Foreskin keratinocyte (primary cell): ENCODE measurements at places on chromosomes 3 and 15. TPM values are rescaled to one million over a fixed set of nuclear protein-coding genes. Genes with fewer than 3 reads are reported as not detected.
A peak's percentile ranks its signal among the peaks of the same experiment; 100 is the strongest.

The ANKRD34C gene
- total RNA-seq, result not detected in 2 replicates

GRCh38 chr3:124296406-124296805 is 304.5 kb upstream of the ROPN1 start:
- DNase-seq, result no peak

DNA sequence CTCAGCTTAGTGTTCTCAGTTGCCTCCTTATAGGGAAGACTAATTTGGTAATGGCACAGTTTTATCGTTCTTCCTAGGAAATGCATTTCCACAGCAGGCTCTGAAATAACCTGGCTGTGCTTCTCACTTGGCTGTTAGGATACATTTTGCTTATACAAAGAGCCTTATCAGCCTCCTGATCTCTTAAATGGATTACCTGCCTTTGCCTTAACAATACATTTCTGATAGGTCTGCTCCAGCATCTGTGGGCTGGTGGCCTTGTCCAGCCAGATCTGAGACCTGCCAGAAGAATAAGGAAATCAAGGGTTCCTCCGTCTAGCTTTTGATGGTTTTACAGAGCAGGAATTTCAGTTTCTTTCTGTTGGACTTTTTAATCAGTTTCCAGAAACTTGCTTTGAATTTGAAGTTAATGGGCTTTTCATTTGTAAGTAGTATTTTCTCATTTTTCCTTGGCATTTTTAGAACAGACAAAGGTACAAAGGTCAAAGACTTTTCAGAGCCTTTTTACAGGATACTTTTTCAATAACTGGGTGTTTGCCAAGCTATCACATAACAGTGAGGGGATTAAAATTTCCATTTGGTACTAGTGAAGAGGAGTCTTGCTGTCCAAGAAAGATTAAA is 116.3 kb downstream of the AKAP13 start:
- no peak for DNase-seq

DNA sequence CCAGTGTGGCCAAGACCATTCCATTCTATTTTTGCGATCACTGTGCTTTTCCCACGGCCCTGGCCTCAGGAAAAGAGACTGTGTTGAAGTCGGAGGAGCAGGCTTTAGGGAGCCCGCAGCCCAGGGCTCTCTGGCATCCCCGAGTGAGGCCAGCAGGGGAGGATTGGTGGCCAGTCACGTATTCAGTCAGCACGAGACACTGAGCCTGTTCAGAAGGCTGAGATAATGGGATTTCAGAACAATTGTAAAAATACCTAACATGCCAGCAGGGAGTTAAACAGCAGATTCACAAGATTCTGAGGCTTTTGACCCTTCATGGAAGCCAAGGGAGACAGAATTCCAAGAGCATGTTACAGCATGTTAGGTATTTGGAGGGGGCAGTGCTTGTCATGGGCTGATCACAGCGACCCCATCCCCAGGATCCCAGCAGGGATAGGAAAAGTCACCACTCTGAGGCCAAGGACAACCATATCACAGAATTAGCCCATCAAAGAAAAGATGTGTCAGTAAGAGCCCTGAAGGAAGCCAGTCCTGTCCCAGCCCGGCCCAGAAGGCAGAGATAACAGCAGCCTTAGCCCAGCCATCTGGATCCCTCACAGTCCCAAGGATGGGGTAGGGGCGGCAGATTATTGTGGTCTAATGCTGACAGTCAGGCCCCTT is 40.6 kb downstream of the AMOTL2 start:
- no peak for DNase-seq

GRCh38 chr3:22236490-22237270 is 485.7 kb upstream of the ZNF385D start:
- no peak for DNase-seq

DNA sequence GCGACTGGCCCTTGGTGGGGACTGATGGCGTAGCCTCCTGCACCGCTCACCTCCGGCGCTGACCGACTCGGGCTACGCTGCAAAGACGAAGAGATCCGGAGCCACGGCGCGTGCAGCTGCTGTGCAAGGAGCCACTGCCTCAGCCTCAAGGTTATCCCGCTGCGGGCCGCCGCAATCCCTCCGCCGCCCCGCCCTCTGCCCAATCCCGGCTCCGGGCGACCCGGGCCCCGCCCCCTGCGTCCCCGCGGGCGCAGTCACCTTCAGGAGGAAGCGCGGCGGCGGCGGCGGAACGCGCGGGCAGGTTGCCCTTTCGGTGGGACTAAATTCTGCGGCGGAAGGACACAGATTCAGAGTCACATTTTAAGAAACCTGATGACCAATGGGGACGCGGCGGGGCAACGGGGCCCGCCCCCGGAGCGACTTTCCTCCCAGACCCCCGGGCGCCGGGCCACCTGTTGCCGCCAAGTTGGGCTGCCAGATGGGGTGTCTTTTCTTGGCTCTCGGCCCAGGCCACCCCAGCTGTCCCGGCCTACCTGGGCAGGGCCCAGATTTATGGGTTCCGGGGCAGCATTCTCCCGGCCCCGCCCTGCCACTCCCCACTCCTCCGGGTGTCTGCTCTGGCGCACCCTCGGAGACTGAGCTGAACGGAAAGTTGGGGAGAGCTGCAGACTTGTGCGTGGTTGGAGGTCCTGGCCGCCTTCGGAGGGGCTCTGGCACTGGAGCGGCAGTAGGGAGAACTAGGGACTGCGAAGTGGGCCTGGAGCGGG is at the start of gene PKM:
TSS of gene PKM (minus strand) at position 125 of the 767 bp plus-strand sequence. CDS start 12,093 bp downstream, outside the sequence.
- peak; percentile 94 for DNase-seq

DNA sequence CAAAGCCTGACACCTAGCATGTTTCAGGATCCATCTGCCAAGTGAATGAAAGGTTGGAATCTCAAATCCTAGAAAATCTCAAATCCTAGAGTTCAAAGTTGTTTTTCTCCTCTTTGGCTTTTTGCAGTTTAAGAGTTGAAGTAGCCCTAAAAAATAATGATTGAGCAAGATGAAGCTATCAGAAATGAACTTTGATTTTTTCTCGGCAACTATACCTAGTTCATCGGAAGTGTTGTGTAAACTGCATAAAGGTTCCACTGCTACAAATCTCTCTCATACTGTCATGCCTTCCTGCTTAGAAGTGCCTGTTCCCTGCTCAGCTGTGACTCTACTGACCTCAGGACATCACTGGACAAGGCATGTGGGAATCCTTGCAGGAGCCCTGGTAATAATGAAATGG is 35.8 kb upstream of the FOXB1 start:
- DNase-seq, result no peak

DNA sequence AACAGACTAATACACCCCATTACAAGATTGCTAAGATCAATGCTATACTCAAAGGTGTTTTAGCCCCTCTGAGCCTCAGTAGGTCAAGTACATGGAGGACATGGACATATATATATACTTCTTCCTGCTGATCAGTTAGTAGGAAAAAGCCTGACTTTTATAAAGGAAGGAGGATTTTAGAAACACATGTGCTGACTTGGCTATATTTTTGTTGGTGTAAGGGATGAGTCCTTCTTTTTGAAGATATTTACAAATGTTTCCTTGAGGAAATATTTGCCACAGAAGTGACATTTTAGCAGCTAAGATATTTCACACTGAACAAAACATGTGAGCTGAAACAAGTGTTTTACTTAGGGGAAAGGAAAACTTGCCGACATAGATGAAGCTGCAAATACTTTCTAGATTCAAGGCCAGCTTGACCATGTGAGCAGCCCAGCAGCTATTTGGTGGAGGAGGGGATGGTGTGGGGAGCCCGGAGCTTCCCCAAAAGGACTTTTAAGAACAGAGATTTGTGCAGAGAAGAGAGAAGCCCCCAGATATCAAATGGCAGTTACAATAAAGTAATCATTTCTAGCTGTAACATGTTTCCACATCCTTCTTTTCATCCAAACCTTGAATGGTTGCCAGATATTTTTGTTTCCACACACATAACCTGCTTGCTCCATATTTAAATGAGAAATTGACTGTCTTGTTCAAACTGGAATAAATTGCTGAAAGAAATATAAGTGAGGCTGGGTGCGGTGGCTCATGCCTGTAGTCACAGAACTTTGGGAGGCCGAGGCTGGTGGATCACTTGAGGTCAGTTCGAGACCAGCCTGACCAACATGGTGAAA is 111.7 kb upstream of the NR2F2 start:
- DNase-seq, result no peak
